ENCODE measurements at places on chromosomes 16 and 17. TPM values are rescaled to one million over a fixed set of nuclear protein-coding genes. Genes with fewer than 3 reads are reported as not detected.

The TBC1D28 gene
- not detected for total RNA-seq

The SLC38A8 gene
- not detected for total RNA-seq

The SNX20 gene
- total RNA-seq: 1.0 TPM

The KRTAP4-8 gene
- not detected for total RNA-seq

The NPIPB13 gene
- total RNA-seq: 0.32 TPM

GRCh38 chr16:3458852-3459361 lies 15.4 kb downstream of the NAA60 start:
- H3K36me3 ChIP-seq: no peaks in the 10 kb centered on the region
- peak overlapping the region; percentile 90 for H3K4me3 ChIP-seq
- H3K27me3 ChIP-seq: no peaks in the 10 kb centered on the region
- peaks cover 72% of the 10 kb centered on the region for H3K4me1 ChIP-seq
- peak overlapping the region; percentile 84 for H3K27ac ChIP-seq

GRCh38 chr17:29582772-29583171 lies 6.7 kb downstream of the GIT1 start:
- ATAC-seq: no peak
- H3K4me3 ChIP-seq: no peak overlapping the region
- peaks cover 59% of the 10 kb centered on the region for H3K36me3 ChIP-seq
- H3K4me1 ChIP-seq: peaks cover 87% of the 10 kb centered on the region
- no peak overlapping the region for H3K27ac ChIP-seq

DNA sequence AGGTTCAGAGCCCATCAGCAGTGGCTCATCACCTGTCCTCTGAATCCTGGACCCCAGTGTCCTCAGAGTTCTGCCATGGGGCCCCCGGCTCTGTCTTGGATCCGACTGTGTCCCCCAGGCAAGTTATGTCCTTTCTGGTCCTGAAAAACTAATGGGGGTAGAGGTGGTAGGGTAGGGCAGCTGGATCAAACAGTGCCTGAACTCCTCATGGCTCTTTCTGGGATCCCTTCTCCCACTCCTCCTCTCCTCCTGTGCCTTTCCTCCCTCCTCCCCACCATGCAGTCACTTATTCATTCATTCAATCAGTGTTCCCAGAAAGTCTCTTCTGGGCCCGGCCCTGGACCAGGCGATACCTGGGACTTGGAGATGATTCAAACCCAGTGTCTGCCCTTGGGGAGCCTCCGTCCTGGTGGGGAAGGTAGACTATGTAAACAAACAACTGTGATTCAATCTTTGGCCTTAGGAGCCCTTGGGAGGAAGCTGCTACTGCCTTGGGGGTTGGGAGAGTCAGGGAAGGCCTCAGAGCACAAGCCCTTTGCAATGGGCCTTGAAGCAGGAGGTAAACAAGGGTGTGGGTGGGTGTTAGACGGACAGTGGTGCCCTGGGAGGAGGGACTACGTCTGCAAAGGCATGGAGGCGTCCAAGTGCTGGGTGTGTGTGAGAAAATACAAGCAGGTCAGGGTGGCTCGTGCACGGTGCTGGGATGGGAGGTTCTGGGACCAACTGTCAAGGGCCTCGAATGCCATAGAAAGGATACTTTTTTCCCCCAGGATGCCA lies 6.4 kb upstream of the FAM83G start:
- no peak overlapping the region for H3K27ac ChIP-seq
- H3K4me1 ChIP-seq: no peaks in the 10 kb centered on the region
- H3K4me3 ChIP-seq: no peak overlapping the region
- no peaks in the 10 kb centered on the region for H3K27me3 ChIP-seq
- no peaks in the 10 kb centered on the region for H3K36me3 ChIP-seq
- ATAC-seq: no peak

DNA sequence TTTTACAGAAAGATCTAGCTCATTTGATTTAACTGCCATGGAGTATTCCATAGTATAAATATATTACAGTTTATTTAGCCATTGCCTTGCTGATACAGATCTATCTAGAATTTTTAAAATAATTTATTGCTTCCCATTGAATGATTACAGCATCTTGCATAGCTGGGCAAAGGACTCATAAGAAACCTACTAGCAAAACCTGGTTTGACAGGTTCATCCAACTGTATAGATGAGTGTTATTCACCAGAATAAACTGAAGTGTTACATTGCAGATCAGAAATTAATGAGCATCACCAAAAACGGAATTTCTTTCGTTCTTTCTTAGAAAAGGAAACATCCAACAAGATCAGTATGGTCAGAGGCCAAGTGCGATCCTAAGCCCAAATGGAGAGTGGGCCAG lies 202.2 kb upstream of the CACNG5 start:
- no peaks in the 10 kb centered on the region for H3K27me3 ChIP-seq
- no peaks in the 10 kb centered on the region for H3K4me1 ChIP-seq
- H3K4me3 ChIP-seq: no peak overlapping the region
- ATAC-seq: no peak

DNA sequence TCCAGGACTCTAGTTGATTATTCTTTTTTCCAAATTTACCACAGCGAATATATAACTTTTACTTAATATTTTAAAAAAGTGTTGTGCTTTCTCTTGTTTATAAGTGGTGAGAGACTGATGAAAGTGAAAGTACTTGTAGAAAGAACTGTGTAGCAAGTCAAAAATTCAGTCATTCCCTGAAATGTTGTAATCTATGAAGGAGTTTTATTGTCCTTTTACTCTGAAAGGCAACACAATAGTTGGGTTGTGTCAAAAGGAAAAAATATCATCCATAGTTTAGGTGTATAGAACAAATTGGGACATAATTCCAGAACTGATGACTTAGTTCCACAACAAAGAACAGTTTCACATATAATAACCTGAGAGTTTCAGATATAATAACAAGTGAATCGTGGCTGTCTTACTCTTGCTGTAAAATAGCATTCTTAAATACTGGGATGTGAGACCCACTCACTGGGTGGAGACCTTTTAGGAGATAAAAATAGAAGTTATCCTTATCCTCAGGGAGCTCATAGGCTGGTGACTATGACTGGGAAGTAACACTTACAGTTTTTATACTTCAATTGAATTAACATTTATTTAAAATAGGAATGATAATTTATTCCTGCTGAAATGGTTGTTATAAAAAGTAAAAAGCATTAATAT lies 20.6 kb downstream of the CYB5B start:
- H3K27ac ChIP-seq: peak overlapping the region; percentile 82
- peaks cover 9% of the 10 kb centered on the region for H3K36me3 ChIP-seq
- H3K4me3 ChIP-seq: peak overlapping the region; percentile 22
- H3K4me1 ChIP-seq: peaks cover 19% of the 10 kb centered on the region
- no peak for ATAC-seq

- H3K27ac ChIP-seq: no peak overlapping the region
- peaks cover 5% of the 10 kb centered on the region for H3K27me3 ChIP-seq
- H3K4me3 ChIP-seq: no peak overlapping the region
- no peak for ATAC-seq
- no peaks in the 10 kb centered on the region for H3K36me3 ChIP-seq
- H3K4me1 ChIP-seq: no peaks in the 10 kb centered on the region
Measured at GRCh38 chr17:68587847-68588246, 13.3 kb downstream of the FAM20A start.

DNA sequence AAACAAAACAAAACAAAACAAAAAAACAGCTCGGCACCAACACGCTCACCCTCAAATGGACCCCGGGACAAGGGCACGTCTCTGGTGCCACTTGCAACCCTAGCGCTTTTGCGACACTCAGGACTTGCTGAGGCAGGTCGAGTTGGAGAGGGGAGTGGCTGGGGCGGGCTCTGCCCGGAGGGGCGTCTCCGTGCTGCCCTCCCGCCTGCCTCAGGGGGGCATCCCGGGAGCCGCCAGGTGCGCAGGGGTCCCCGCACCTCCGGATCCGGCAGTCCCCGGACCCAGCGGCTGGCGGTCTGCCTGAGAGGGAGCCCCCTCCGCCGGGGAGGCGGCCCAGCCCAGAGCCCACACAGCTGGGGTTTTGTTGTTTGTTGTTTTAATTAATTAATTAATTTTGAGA lies at the start of gene SLC52A1:
Gene SLC52A1, minus strand, starts transcription at position 112 of the 400 bp plus-strand sequence. CDS start 820 bp downstream, outside the sequence.
- ATAC-seq: no peak
- peaks cover 31% of the 10 kb centered on the region for H3K27me3 ChIP-seq
- peaks cover 22% of the 10 kb centered on the region for H3K4me1 ChIP-seq
- no peaks in the 10 kb centered on the region for H3K36me3 ChIP-seq

- no peaks in the 10 kb centered on the region for H3K27me3 ChIP-seq
- no peaks in the 10 kb centered on the region for H3K36me3 ChIP-seq
- H3K27ac ChIP-seq: no peak overlapping the region
- H3K4me3 ChIP-seq: no peak overlapping the region
- ATAC-seq: no peak
- H3K4me1 ChIP-seq: no peaks in the 10 kb centered on the region
Measured at GRCh38 chr16:15509593-15510535, 75.5 kb downstream of the BMERB1 start.

- no peaks in the 10 kb centered on the region for H3K27me3 ChIP-seq
- no peak overlapping the region for H3K4me3 ChIP-seq
Measured at GRCh38 chr16:67961551-67961957, 6.9 kb downstream of the SLC12A4 start.

DNA sequence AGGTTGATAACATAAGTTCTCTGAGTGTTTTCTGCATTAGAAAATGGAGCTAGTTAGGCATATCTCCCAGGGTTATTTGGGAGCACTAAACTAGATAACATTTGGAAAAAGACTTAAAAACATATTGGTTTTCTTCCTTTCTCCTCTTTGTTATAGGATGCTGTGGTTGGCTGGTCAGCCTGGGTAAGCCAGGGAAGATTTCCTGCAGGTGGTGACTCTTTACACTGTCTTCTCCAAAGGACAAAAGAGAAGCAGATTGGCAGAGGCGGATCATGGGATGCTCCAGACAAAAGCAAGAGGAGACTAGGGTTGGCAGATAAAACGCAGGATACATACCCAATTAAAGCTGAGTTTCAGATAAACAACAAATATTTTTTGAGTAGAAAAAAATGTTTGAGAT lies 6.2 kb upstream of the CRYBA1 start:
- no peaks in the 10 kb centered on the region for H3K27me3 ChIP-seq
- no peaks in the 10 kb centered on the region for H3K36me3 ChIP-seq
- peaks cover 10% of the 10 kb centered on the region for H3K4me1 ChIP-seq
- no peak for ATAC-seq
- H3K4me3 ChIP-seq: no peak overlapping the region
- H3K27ac ChIP-seq: peak overlapping the region; percentile 24

DNA sequence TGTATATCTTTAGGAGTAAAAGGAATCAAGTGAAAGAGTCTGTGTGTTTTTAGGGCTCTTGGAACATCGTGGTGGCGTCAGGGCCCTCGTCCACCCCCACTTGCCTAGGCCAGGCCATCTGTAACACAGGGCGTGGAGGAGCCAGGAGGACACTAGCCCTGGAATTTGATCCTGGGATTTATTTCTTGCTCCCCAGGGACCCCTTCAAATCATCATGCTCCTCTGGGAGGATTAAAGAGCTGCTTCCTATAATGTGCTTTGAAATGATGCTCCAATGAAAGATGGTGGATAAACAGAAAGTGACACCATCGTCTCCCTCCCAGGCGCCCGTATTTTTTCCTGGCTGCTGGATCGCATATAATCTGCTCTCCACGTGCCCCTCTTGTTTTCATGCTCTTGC lies 113.3 kb downstream of the AATF start:
- H3K4me1 ChIP-seq: no peaks in the 10 kb centered on the region
- H3K27me3 ChIP-seq: peaks cover 28% of the 10 kb centered on the region
- ATAC-seq: no peak
- H3K36me3 ChIP-seq: no peaks in the 10 kb centered on the region
- H3K27ac ChIP-seq: no peak overlapping the region

DNA sequence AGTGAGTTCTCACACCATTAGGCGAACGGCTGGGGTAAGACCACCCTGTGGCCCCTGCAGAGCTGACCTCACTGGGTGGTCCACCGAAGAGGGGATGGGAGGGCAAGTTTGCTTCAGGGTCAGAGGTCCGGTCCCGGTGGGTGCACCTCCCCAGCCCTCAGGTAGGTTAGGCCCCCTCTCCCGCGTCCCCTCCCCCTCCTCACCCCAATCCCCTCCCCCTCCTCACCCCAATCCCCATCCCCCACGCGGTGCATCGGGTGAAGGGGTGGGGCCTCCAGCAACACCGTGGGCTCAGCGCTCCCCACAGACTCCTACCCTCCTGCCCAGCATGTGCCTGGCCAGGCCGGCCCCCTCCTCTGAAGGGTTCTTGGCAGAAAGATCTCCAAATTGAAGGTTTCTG lies 13.4 kb downstream of the MCRIP1 start:
- peaks cover 27% of the 10 kb centered on the region for H3K36me3 ChIP-seq
- ATAC-seq: no peak
- H3K27ac ChIP-seq: no peak overlapping the region
- H3K4me3 ChIP-seq: no peak overlapping the region

GRCh38 chr16:77402118-77402517 lies 32.7 kb downstream of the ADAMTS18 start:
- no peaks in the 10 kb centered on the region for H3K36me3 ChIP-seq
- H3K27ac ChIP-seq: no peak overlapping the region
- H3K27me3 ChIP-seq: peaks cover 8% of the 10 kb centered on the region
- H3K4me1 ChIP-seq: no peaks in the 10 kb centered on the region

GRCh38 chr16:77738706-77739558 lies 16.6 kb downstream of the NUDT7 start:
- H3K27me3 ChIP-seq: no peaks in the 10 kb centered on the region
- no peak overlapping the region for H3K4me3 ChIP-seq
- no peaks in the 10 kb centered on the region for H3K4me1 ChIP-seq
- ATAC-seq: no peak

DNA sequence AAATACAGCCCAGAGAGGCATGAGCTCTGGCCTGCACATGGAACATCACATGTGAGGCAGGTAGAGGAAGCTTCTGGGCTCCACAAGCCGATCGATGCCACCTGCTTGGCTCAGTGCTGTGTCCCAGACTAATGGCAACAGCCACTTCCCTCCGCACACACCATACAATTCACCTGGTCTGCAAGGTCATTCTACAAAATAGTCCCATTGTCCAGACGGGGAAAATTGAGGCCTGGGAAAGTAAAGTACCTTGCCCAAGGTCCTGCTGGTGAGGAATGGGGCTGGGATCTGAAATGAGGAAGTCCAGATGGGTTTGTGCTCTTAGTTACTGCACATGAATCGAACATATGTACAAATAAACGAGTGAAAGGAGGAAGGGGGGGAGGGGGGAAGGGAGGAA lies 88.0 kb downstream of the LITAF start:
- ATAC-seq: no peak
- H3K27ac ChIP-seq: no peak overlapping the region

DNA sequence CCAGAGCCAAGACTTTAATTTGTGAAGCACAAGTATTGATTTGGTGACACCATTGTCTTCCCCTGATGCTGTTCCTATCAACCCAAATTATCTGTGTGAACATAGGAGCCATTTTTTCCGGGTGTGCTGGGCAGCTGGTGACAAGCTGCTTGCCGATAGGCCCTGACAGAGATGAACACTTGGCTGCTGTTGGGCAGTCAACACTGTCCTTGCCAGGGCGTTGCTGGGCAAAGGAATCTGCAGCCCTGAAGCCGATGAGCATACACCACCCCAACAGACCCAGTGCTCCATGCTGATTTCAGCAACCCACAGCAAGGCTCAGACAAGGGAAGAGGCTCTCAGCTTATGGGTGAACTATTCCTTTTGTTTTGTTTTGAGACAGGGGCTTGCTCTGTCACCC lies 105.4 kb downstream of the YPEL2 start:
- no peak overlapping the region for H3K4me3 ChIP-seq
- H3K4me1 ChIP-seq: peaks cover 51% of the 10 kb centered on the region
- no peak overlapping the region for H3K27ac ChIP-seq
- H3K36me3 ChIP-seq: no peaks in the 10 kb centered on the region
